ENCODE measurements at places on chromosomes 1 and 21. TPM values are rescaled to one million over a fixed set of nuclear protein-coding genes. Genes with fewer than 3 reads are reported as not detected.
A peak's percentile ranks its signal among the peaks of the same experiment; 100 is the strongest.

- no peak for DNase-seq
Measured at GRCh38 chr1:118185084-118185832, at the start of gene SPAG17. Gene SPAG17, minus strand, starts transcription at chr1:118185228. Its CDS starts 71 bp downstream, at chr1:118185157.

GRCh38 chr1:82946096-82946605, 1052.8 kb downstream of the TTLL7 start:
- no peak for DNase-seq

GRCh38 chr1:62905872-62906271, 121.9 kb downstream of the ATG4C start:
- DNase-seq: no peak

DNA sequence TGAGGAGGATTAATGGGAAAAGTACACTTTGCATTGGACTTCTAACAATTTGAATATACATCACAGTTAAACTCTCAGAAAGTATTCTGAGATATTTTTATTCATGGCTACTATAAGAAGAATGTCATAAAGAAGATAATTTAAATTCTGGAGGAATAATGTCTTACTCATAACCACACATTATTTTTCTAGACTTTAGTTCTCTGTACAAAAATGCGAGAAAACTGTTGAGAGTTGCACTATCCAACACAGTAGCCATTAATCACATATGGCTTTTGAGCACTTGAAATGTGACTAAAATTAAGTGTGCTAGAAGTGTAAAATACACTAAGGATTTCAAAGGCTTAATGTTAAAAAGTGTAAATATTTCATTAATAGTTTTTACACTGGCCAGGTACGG, 53.8 kb downstream of the CRB1 start:
- DNase-seq: no peak

- no peak for DNase-seq
Measured at GRCh38 chr21:39874759-39875158, 7.5 kb downstream of the PCP4 start.

GRCh38 chr1:27348861-27349783, 7.3 kb downstream of the SYTL1 start:
- DNase-seq: no peak

DNA sequence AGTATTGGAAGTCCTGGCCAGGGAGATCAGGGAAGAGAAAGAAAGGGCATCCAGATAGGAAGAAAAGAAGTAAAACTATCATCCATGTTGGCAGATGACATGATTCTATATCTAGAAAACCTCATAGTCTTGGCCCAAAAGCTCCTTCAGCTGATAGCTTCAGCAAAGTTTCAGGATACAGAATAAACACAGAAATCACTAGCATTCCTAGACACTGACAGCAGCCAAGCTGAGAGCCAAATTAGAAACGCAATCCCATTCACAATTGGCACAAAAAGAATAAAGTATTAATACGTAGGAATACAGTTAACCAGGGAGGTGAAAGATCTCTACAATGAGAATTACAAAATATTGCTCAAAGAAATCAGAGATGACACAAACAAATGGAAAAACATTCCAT, 44.6 kb downstream of the ZFYVE9 start:
- no peak for DNase-seq

GRCh38 chr1:168170564-168171508, 7.9 kb upstream of the TIPRL start:
- DNase-seq: no peak

DNA sequence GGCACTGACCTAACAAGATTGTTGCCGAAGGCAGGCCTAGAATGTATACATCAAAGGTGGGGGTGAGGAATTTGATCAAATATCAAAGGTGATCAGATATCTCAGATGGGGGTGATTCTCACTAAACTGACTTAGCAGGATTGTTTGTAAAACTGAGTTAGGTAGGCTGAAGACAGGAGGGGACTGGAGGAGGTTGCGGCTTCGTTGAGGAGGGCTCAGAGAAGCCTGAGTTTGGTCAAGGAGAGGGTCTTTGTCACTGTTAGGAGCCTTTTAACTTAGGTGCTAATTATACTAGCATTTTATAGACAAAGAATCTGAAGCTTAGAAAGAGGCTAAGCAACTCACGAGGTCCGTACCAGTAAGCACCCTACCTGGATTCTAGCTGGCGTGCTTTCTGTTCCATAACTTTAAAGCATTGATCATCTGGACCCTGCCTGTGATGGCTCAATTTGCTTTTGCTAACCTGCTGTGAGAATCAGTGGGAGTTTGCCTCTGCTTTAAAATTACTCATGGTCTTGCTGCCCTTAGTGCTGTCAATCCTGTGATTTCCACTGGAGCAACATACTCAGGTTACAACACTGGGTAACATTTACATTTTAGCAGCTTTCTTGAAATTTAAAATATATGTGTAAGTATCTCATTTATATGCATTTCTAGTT, 49.8 kb downstream of the ITSN1 start:
- no peak for DNase-seq

- DNase-seq: no peak
Measured at GRCh38 chr1:231723146-231723545, 96.6 kb downstream of the DISC1 start.

DNA sequence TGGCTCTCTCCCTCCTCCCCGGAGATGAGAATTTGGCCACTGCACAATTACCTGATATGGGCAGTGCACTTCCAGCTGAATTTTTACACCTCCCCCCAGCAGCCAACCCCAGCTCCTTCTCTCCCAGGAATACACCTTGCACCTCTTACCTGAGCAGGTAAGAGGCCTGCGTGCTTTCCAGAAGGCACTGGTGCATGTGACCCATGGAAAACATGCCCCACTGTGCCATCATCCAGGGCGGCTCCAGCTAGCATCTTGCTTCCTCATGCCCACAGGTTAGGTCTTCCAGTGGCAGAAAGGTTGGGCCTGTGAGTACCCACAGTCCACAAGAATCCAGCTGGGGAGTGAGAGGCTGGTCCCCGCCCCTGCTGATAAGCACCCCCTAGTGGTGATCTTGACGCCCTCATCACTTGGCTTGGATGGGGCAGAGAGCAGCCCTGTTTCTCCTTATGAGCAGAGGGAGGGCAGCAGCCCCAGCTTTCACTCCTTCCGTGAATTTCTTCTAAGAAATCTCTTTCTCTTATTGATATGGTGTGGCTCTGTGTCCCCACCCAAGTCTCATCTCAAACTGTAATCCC, 57.8 kb downstream of the EDARADD start:
- DNase-seq: peak; percentile 40

GRCh38 chr1:100461222-100461621, 76.7 kb upstream of the GPR88 start:
- DNase-seq: no peak

GRCh38 chr1:116503546-116504307, 67.1 kb downstream of the CD58 start:
- peak; percentile 68 for DNase-seq

GRCh38 chr1:207933205-207933800, 22.4 kb upstream of the CD34 start:
- no peak for DNase-seq

- DNase-seq: no peak
Measured at GRCh38 chr1:228998179-228998578, 262.9 kb downstream of the RHOU start.

DNA sequence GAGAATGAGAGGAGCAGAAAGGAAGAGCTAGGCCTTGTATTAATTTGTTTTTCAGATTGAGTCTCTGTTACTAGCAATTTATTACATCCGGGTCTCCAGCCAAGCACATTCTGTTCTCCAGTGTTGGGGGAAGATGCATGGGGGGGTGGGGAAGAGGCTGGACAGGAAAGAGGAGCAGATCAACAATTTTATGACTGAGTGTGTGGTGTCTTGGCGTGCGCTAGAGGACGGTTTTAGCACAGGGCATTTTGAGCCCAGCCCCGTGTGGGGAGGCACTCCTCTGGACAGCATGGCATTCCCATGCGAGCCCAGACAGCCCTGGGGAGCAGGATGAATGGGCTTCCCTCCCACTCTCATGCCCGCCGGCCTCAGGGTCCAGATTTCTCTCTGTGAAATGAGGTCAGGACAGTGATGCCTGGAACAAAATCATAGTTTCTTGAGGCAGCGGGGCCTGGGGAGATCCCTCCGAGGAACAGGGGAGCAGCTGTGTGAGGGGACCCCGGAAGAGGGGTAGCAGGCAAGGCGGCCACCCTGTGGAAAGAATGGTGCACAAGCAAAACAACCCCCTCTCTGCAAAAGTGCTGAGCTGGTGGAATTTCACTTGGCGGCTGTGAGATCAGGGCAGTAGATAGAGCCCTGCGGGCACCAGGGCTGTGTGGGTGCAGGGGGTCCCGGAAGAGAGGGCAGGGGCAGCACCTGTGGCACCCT, 16.3 kb downstream of the SOX13 start:
- DNase-seq: no peak

- no peak for DNase-seq
Measured at GRCh38 chr1:169610108-169610507, 19.8 kb downstream of the SELP start.

DNA sequence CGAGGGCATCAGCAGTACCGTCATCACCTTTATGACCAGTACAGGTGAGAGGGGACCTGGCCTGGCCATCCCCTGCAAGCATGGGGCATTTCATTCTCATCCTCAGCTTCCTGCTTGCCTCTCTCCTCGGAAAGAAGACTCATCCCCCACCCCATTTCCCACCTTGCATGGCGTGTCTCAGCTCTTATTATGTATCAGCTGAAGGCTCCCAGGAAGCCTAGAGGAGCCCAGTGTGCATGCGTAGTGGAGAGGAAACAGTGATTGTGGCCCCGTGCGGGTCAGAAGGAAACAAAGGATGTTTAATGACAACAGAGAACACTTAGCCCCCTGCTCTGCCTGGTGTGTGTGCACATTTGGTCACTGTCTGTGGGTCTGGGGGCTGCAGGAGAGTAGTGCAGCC, 40.3 kb upstream of the CNTN2 start:
- no peak for DNase-seq

- no peak for DNase-seq
Measured at GRCh38 chr1:170874671-170875070, 60.7 kb upstream of the MROH9 start.

ATP1A4 gene
- not detected for total RNA-seq

CDC14A gene
- 119 TPM for total RNA-seq

MED8 gene
- total RNA-seq: 34.0 TPM

SFN gene
- total RNA-seq: 0.83 TPM

B3GALT5 gene
- total RNA-seq: not detected

DNM3 gene
- 2.7 TPM for total RNA-seq

VWA1 gene
- total RNA-seq: not detected

USP25 gene
- total RNA-seq: 73.5 TPM

SELE gene
- total RNA-seq: not detected

FAM89A gene
- 6.5 TPM for total RNA-seq
